ENCODE measurements at places on chromosomes 11 and 22.

DNA sequence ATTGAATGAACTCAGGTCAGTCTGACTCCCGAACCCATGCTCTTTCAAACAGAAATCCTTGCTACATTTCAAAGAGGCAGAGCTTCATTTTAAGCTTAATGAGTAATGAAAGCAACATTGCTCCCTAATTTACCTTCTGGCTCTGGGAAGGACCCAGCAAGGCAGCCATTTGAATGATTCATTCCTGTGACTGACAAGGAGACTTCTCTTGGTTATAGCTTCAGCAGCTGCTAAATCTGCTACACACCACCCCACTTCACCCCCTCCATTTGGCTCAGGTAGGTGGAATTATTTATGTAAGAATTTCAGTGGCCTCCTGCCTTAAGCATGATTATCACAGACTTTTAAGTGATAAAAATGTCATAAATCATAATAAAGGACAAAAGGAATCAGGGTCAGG, 117.7 kb downstream of the KCNC1 start:
- DNase-seq: no peak

DNA sequence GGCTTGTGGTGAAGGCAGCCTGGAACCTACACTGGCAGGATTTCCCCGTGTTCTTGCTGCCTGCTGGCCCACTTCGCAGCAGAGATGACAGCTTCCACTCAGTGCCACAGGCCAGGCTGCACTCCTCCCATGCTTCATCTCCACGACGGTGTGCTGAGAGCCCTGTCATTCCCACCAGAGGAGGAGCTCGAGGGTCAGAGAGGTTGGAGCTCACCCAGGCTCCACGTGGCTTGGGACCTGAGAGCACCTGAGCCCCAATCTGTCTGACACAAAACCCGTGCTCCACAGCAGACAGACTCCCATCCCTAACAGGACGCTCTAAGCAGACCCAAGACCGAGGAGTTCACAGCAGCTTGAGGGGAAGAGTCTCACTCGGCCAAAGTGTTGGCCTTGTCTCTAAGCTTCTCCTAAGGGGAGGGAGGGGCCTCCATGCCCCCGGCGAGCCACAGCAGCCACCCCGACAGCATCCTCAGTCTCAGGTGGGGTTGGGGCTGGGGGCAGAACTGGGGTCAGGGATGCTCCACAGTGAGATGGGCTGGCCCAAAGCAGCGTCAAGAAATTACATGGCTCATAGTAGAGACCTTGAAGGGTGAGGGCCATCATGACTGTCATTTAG, 10.7 kb downstream of the LRFN4 start:
- DNase-seq: no peak

- no peak for DNase-seq
Measured at GRCh38 chr11:126739499-126740145, 260.9 kb downstream of the KIRREL3 start.

DNA sequence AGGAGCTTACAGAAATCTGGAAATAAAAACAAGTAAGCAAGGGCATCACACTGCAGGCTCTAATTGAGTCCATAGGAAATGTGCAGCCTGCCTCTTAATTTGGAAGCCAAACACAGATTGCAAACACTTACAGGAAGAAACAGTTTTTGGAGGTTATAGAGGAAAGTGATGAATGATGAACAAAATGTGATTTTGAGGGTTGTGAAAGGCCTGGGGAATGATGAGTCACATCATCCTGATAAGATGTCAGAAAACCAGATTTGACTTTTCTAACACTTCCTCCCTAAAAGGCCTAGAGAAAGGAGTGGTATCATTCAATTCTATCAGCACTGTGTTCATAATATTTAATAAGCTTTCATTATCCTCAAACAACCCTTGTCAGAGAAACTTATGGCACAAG, 96.6 kb upstream of the POU2AF2 start:
- no peak for DNase-seq

GRCh38 chr11:5368502-5369043, 15.0 kb upstream of the OR51M1 start:
- no peak for DNase-seq

DNA sequence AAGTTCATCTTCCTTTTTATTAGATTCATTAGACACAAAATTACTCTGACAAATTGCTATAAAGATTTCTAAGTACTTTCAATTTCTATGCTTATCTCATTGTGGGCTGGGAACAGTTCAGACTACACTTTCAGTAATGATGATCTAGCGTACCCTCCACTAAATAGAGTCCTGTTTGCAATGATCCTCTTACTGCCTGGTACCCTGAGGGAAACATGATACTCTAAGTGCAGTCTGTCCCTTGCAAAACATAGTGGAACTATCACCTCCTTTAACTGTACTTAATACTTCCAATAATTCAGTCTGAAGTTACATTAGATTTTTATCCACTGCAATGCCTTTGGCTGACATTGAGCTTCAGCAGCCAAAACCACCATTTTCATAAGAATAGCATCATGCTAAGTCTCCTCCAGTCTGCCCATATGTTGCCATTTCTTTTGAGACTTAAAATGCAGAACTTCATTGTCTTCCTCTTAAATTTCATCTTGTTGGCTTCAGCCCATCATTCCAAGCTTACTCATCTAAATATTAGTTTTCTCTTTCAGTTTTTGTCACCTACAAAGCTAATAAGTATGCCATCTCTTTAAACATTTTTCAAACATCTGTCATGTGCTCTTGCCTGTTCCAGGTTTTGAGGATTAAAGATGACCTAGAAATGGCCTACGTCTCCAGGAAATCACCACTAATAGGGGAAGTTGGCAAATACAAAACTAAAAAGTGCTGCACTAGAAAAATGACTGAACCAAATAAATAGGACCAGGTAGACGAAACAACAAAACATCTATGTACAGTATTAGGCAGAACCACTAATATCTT, 55.5 kb downstream of the PAK1 start:
- no peak for DNase-seq

DNA sequence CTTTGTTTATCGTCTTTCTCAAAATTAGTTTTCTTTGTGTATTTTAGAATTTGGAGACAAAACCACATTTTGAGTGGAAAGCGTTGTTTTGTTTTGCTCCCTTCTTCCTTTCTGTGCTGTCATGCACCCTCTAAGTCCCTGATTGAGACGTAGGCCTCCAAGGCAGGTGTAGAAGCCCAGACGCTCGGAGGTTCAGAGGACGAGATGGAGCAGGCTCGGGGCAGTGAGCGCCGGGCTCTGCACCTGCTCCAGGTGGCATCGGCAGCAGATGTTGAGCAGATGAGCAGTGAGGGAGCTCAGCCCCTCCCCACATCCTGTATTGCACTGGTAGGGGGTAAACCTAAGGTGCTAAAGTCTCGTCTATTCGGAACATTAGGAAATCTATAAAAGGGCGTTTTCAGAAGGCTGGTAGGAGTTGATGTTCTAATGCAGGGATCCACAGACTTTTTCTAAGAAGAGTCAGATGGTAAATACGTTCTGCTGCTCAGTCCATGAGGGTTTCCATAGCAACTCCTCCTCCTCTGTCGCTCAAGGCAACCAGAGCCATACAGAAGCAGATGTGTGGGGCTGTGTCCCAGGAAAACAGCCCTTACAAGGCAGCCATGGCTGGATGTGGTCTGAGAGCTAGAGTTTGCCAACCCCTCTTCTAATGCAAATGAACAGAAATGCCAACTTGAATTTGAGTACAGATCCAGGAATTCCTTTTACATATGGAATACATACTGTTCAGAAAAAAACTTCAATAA, 724.2 kb downstream of the BRD1 start:
- DNase-seq: no peak

DNA sequence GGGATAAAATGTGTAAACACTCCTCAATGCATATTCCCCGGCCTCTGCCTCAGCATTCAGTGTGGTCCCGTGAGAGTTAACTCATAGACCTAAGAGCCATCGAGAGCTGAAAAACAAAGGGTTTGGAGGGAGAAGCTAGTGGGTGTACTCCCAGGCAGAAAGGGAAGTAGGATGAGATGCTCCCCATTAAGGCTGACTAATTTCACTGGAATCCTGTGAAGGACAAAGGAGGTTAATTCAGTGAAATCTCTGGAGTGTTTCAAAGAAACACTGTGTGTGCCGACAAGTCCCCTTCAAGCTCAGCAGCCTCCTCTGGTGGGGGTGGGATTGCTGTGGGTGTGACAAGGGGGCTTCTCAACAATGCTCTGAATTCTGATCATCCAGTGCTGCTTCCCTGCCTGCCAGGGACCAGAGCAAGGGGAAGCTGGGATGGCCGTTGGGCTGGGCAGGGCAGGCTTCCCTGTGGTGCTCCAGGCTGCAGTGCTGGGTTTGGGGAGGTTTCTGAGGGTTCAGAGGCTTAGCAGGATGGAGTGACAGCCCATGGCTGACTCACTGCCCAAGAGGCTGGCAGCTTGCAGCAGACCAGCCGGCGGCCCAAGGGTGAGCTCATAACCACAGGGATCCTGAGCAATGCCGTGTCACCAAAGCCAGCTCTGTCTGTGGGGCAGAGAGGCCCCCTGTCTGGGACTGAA, 61.4 kb upstream of the BMAL1 start:
- no peak for DNase-seq

GRCh38 chr11:17233101-17233500, 25.3 kb upstream of the PIK3C2A start:
- DNase-seq: no peak

DNA sequence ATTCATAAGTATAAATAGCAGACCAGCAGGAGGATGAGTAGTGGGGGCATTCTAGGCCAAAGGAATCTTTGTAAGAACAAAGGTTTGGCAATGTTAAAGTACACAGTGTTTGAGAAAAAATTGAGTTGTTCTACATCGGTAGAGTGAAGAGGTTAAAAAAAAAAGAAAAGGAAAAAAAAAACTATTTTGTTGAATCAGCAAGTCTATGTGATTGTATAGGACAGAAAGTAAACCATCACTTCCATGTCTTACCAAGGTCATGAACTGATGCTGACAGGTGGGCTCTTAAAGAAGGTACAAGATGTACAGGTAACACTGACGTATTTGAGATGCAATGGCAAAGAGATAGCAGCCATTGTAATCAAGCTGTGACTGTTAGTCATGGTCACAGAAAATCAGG, 29.5 kb upstream of the PTH start:
- DNase-seq: no peak

DNA sequence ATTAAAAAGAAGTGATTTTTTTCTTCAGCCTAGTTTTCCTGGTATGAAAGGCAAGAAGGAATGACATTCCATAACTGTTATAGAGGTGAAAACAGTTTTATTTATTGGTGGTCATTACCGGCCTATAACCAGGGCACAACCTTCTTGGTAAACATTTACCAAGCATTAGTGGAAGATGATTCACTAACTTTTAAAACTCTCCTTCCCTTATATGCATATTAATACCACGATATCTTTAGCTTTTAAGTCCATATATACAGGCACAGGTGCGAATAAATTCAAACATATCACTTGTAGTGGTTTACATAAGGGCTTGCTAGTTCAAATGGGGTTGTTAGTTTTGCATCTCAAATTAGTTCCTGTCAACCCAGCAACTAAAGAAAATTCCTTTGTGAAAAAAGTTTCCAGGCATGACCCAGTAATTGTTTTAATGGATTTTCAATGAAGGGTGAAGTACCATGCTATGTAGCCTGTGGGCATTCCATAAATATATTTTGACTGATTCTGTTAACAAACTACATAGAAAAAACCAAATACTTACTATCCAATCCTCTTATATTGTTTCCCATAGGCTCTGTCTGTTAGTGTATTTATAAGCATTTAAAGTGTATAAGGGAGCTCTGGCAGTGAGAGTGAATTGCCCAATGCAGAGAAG, 30.6 kb upstream of the ROBO3 start:
- no peak for DNase-seq

DNA sequence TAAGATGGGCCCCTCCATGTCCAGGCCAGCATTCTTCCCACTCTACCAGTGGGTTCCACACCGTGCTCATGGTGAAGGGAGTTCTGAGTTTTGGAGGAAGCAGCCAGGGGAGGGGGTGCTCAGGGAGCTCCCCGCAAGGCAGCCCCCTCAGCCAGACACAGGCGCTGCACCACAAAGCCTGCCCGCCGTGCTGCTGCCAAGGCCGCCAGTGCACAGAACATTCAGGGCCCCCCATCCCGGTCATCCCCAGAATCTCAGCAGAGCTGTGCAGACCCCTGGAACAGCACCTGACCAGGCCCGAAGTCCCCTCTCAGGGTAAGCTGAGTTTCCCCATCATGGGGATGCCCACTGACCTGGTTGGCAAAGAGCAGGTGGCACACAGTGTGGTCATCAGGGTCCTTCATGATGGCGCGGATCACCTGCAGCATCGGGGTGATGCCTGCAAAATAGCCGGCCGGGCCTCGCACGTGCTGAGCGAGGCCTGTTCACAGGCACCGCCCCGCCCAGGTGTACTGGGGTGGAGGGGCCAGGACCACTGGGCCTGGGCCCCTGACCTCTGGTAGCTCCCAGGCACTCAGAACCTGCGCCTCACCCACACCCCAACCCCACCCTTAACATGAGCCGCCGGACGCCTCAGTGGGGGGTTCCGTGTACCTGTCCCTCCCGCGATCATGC, 12.4 kb upstream of the POLDIP3 start:
- no peak for DNase-seq

GRCh38 chr11:68584097-68584496, 100.2 kb upstream of the GAL start:
- DNase-seq: peak; percentile 31

- DNase-seq: no peak
Measured at GRCh38 chr22:25006354-25006753, 53.8 kb downstream of the KIAA1671 start.

- no peak for DNase-seq
Measured at GRCh38 chr22:44893731-44894080, 116.1 kb downstream of the PHF21B start.

- no peak for DNase-seq
Measured at GRCh38 chr11:196786-197731, 4.2 kb downstream of the SCGB1C1 start.

- no peak for DNase-seq
Measured at GRCh38 chr11:63783925-63784592, 15.5 kb upstream of the ZFTA start.

GRCh38 chr11:69137151-69137844, 18.4 kb upstream of the SMIM38 start:
- no peak for DNase-seq

GRCh38 chr11:8223513-8223900, 40.2 kb downstream of the LMO1 start:
- DNase-seq: no peak

Data from CD4-positive, alpha-beta T cell treated with Interferon alpha-2 for 1 hour (primary cell).